T-cell (primary cell): ENCODE measurements at places on chromosomes 4 and X.

- DNase-seq, result no peak
These were observed 13.8 kb upstream of the PLXNB3 start for GRCh38 chrX:153750127-153750774.

DNA sequence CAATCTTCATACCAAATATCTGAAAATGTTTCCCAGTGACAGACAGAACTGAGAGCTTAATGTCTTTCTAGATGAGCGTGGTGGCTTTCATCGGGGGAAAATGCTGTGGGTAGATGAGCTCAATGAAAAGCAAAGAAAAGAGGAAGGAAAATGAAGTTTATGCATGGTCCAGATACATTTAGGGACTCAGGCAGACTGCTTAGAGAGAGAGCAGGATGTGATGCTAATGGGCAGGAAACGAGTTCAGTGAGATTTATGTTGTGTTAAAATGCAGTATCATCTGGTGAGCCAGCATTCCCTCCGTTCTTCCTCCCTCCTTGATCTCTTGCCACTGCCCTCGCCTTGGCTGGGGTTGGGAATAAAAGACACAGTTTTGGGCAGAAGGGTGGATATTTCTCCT lies 229.2 kb downstream of the GBA3 start:
- DNase-seq, result no peak

GRCh38 chr4:78937837-78938236 lies 1.4 kb downstream of the PAQR3 start:
- no peak for DNase-seq

DNA sequence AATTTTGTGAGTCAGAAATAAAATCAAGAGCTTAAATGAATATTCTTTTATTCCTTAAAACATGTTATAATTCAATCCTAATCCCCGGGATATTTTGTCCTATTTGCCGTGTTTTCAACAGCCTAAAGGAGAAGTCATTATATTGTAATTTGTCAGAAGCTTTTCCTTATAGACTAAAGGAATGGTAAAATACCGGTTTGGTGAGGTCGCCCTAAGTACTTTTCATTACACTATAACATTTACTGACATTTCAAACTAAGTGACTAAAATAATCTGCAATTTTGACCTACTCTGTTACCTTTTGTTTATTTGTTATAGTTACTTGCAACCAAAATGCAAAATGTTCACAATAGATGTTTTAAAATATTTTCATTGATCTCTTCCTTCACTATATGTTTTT lies 8.8 kb downstream of the DCLK2 start:
- DNase-seq, result no peak

DNA sequence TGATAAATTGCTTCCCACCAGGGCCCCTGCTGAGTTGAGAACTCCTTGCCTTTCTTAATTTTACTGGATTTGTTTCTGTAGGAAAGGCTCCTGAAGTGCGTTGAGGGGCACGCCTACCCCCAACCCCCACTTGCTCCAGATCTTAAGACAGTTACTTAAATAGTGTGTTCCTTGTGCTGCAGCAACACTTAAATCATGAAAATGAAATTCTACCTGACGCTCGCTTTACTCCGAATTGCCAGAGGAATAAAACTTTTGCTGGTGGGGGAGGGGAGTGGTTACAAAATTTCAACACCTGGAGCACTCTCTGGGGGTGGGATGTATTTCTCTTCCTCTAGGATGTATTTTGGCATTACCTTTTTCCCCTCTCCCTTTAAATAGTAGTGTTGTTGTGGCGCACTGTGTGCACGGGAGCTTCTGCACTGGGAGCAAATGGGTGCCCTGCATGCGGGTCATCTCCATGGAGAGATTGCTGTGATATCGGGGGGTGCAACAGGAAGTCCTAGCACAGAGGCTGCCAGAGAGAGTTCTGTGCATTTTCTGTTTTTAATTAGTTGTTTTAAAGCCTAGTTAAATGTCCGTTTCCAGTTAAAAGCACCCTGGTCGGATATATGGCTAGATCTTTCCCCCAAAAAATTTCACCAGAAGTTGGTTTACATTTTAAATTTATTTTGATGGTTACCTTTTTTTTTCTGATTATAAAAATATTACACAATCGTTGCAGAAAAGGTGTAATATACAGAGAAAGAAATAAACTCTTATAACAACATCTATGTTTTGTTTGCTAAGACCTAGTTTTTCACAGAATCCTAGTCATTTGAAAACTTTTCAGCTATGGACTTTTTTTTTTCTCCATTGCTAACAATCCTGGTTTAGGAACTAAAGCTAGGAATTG lies 207.7 kb downstream of the SOWAHB start:
- no peak for DNase-seq

DNA sequence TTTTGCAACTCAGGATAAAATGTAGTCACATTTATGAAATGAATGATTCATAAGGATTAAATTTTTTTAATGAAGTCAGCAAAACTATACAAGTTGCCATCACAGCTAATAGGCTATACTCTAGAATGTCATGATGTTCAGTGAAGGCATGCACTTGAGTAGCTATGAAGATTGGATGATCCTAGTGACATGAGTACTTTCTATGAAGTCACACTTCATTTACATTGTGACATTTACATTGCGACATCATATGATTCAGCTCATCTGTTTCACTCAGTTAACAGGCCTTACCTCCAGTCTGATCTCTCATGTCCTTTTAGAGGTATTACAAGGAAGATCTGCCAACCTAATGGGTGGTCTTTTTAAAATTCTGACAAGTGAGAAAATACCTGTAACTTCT lies 82.7 kb upstream of the FGF13 start:
- DNase-seq, result no peak

- DNase-seq, result no peak
These were observed 14.1 kb upstream of the SCRG1 start for GRCh38 chr4:173413036-173413435.

GRCh38 chr4:27357283-27357682 lies 496.6 kb downstream of the STIM2 start:
- no peak for DNase-seq

DNA sequence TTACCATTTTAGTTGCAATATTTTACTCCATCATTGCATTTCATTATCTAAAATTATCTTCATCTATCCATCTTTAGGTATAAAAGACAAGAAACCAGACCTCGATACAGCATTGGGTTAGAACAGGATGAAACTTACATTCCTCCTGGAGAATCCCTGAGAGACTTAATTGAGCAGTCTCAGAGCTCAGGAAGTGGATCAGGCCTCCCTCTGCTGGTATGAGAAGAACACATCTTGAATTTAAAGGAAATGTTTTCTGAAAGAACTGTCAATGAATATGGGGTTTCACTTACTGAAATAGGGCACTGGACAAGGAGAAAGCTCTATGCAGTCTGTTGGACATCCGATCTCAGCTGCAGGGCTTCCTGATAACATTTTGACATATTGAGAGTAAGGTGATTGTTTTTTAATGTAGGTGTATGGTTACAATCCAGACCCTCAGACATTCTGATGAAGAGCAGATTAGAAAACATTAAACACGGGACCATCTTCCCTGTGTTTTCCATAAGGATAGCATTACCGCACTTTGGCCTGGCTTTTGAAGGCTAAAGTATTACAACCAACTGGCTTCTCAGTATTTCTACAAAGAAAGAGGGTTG lies 367.2 kb downstream of the BMPR1B start:
- no peak for DNase-seq

DNA sequence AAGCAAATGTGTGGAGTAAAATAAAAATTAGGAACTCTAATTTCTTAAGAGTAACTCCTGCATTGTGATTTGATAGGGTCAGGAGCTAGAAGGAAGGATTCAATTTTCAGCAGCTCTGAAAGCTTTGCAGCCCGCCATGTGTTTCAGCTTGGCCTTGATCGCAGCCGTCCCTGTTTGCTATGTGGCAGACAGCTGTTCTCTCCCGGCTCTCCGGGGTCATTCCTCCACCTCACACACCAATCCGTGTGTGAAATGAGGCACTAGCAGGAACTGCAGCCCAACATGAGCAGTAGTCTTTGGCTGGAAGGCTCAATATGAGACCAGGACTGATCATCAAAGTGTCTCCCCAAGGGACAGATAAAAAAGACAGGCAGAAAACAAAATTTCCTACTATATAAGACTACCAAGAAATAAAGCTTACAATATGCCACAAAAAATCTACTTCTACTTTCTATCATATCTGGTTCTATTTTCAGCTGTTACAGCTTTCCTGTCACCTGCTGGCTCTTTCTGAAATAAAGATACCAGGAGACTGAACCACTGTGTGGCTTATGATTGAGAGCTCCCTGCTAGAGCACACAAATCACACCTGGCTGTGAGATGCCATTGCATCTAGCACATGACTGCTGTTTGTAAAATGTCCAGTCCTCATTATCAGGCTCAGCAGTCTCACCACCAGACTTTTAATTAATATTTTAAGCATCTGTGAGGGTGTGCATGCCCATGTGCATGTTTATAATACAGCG lies 44.1 kb upstream of the SEC24B start:
- DNase-seq, result no peak

GRCh38 chrX:4661771-4662170 lies 948.3 kb upstream of the PRKX start:
- no peak for DNase-seq

DNA sequence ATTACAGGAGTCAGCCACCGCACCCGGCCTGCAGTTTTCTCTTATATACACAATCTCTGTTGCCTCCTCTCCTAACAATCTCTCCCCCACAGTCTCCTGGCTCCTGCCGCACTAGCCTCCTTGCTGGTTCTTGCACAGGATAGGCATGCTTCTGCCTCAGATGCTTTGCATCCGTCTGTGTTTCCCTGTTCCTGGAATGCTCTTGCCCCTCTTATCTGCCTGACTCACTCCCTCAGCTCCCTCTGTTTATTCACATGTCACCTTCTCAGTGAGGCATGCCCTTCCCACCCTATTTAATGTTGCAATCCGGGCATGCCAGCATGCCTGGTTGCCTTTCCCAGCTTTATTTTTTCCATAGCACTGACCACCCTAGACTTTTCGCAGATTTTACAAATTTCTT lies 161.9 kb downstream of the PHF8 start:
- no peak for DNase-seq

DNA sequence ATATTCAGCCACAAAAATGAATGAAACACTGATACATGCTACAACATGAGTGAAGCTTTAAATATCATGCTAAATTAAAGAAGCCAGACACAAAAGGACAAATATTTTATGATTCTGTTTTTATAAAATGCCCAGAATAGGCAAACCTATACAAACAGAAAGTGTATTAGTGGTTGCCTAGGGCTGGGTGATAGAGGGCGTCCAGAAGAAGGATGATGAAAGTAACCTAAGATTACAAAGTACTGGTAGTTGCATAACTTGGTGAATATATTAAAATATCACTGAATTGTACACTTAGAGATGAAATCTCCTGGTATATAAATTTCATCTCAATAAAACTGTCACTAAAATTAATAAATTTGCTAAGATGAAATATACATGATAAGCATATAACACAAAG lies 67.5 kb downstream of the FBXW7 start:
- DNase-seq, result no peak

DNA sequence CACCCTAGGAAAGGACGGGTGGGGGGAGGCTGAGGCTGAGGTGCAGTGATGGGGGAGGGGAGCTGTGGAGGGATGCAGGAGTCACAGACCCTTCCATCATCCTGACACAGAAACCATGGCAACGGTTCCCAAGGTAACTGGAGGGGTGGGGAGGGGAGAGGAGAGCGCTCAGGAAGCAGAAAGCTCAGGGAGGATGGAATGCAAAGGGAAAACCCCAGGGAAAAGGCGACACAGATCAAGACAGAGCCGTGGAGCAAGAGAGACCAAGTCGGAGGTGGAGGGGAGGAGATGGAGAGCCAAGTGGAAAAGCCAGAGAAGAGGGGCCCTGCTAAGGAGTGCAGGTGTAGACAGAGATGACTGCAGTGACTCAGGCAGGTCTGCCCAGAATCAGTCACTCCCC lies 14.5 kb downstream of the L1CAM start:
- DNase-seq, result no peak

DNA sequence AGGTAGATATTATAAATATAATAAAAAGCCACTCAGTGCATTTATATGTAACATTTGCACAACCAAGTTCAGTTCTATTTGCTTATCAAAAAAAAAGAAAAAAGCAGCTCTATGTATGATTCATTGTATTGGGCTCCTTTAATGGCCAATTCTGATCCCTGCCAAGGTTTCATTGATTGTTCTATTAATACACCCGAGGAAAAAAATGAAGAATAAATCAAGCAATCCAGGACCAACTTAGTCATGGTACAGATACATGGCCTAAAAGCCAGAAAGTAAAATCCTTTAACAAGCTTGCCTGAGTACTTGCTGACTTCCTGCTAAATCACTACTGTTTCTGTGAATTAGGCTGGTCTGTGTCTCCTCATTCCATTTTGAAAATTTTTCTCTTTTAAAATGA lies 77.6 kb upstream of the PCDH7 start:
- DNase-seq, result no peak

- no peak for DNase-seq
These were observed 36.3 kb upstream of the PARM1 start for GRCh38 chr4:74896595-74896994.

- no peak for DNase-seq
These were observed 296.7 kb downstream of the ASMT start for GRCh38 chrX:1911401-1912128.

- DNase-seq, result no peak
These were observed 13.2 kb downstream of the IQSEC2 start for GRCh38 chrX:53268173-53268572.

DNA sequence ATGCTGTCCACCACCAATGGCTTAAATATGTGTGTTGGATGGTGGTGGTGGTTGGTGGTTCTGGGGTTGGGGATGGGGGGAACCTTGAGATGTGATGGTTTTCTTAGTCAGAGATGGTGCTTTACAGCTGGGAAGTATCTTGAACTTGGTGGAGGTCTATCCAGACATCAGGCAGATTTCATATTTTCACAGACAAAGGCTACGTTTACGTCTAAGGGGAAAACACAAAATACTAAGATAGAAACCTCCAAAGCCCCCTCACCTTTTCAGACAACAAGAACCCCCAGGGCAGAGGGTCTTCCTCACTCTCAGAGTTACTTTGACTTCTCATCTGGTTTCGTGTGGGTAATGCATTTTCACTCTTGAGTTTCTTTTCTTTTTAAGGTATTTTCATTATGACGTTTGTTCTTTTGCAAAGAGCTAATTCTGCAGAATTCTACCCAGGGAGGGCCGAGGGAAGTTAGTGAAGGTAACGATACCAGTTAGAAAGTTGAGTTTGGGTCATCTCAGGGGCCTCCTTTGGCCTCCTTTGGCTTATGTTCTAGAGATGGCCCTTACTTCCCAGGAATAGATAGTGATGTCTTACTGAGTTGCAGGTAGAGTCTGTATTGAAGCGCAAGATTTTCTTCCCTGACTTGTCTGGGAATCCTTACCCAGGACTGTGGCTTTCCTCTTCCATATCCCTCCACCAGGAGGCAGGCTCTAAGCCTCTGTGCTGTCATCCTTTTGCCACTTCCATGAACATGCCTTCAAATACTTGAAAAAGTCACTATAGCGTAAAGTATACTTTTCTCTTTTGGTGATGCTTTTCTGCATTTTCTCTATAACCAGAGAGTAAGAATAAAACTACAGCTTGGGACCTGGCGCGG lies 31.9 kb downstream of the RHOH start:
- no peak for DNase-seq
